ENCODE measurements at places on chromosomes 2 and 18. TPM values are rescaled to one million over a fixed set of nuclear protein-coding genes. Genes with fewer than 3 reads are reported as not detected.
A peak's percentile ranks its signal among the peaks of the same experiment; 100 is the strongest.

GRCh38 chr18:9869715-9870430, 15.9 kb upstream of the TXNDC2 start:
- peak; percentile 64 for DNase-seq

DNA sequence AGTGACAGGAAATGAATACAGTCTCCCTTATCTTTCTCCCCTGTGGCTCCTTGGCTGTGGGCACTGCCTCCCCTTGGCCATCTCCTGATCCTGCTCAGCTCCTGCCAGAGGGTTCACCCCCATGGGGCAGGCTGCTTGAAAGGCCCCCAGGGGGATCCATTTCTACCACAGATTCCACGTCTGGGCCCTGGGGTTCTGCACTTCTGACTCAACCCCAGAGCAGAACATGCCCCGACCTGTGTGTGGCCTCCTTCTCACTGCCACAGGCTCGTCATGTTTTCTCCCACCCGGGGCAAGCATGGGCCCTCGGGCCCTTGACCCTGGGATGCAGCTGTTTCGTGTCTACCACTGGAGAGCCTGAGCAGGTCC, 122.2 kb downstream of the ACKR3 start:
- no peak for DNase-seq

GRCh38 chr18:9017905-9018227, 84.6 kb upstream of the NDUFV2 start:
- DNase-seq, result peak; percentile 81

DNA sequence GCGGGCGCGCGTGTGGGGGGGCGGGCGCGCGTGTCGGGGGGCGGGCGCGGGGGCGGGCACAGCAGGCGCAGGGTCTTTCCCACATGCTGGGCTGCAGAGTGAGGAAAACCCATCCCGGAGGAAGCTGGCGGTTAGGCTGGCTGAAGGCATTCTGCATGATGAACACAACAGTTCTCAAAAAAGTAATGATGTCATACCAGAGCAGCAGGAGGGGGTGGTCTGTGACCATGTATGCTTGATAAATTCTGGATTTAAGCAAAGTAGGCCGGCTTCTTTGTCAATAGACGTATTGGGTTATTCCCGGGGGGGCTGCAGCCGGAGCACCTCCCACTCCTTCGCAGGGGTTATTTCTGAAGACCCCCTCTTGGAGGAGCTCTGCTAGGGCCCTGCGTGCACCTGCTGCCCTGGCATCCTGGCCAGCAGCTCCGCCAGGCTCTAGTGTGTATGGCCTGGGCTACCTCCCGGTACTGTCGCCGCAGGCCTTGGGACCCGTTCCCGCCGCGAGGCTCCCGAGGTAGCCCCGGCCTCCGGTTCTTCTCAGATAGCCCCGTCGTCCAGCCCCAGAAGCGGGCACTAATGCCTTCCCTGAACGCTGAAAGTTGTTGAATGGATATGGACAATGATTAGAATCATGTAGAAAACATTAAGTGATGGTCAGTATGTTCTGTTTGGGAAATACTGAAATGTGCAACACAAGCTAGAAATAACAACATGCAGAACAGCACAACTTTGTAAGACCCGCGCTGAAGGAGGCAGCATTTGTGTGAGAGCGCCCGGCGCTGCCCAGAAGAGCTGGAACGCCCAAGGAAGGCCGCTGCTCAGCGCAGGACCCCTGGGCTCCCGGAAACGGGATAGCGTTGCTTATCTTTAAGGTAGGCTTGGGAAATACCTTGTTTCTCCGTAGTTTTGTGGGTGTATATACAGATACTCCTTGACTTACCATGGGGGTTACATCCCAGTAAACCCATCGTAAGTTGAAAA, 101.4 kb upstream of the RAB6C start:
- peak; percentile 51 for DNase-seq

DNA sequence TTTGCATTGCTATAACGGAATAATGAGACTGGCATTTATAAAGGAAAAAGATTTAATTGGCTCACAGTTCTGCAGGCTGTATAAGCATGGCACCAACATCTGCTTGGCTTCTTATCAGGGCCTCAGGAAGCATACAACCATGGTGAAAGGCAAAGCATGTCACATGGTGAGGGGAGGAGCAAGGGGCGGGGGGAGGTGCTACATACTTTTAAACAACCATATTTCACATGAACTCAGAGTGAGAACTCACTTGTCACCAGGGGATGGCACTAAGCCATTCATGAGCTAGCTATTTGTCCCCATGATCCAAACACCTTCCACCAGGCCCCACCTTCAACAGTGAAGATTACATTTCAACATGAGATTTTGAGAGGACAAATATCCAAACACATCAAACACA, 188.7 kb downstream of the MBD5 start:
- no peak for DNase-seq

- DNase-seq, result no peak
These were observed 100.0 kb upstream of the ALPP start for GRCh38 chr2:232278534-232278933.

GRCh38 chr2:229431327-229431954, 160.4 kb upstream of the PID1 start:
- DNase-seq, result peak; percentile 57

DNA sequence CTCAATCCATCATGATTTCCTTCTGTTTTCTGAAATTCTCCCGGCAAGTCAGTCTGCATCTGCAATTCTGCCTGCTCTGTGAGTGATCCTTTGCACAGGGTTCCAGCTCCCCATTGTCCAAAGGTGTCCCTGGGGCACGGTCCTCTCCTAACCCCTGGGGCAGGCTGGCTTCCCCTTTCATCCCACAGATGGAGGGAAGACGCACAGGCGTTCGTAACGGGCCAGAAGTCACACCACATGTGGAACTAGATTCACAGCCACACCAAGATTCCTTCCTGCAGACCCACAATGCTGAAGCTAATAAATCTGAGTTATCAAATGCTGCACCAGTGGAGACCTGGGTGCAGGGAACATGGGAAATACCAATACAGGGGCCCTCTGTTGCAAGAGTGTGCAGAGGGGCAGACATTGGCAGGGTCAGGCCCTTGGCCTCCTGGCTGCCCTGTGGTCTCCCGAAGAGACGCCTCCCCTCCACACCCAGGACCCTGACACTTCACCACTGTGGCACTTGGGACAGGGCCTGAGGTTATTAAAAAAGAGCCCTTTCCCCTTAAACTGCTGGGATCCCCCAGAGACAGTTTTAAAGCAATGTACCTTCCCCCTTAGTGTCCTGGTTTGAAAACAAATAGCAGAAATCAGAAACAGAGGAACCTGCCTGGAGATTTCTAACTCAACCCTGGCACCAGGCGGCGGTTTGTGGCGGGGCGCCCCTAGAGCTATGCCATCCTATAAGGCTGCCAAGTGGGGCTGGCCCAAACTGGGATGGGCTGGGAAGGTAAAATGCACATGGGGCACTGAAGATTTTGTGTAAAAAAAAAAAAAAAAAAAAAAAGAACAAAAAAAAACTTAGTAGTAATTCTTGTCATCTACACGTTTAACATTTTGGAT, 15.4 kb downstream of the ZNF516 start:
- DNase-seq, result no peak

- no peak for DNase-seq
These were observed 75.5 kb downstream of the OLA1 start for GRCh38 chr2:174172802-174173355.

- no peak for DNase-seq
These were observed 290.0 kb downstream of the CYP26B1 start for GRCh38 chr2:71857636-71858035.

DNA sequence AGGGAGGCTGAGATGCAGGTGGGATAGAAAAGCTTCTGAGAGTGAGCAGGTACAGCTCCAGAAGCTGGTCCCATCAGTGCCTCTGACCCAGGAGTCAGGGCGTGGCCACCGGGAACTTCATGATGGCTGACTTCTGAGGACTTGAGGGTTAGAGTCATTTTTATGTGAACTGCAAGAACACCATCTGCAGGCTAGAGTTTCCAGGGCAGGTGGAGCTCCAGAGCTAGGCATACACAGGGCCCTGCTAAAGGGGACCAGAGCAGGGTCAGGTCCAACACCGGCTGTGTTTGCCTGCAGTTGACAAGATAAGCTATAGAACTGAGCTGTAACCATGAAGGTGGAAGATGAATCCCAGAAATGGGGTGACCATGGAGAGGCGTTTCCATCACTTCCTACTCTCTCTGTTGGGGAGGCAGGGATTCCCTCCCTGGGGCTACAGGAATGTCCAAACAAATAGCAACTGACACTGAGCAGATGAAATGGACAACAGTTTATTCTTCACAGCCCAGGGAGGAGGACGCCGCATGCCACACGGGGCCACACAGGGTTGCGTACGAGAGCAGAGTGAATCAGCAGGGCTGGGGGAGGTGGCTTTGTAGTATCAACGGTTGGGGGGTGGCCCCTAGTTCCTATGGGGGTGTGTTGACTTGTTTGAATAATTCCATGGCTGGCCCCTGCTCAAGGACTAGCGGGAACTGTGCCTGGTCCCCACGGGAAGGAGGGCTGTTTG, 77.6 kb upstream of the ZNF516 start:
- DNase-seq, result no peak

GRCh38 chr18:8662560-8663255, 42.6 kb upstream of the MTCL1 start:
- DNase-seq, result no peak

GRCh38 chr2:54579682-54580620, 123.8 kb downstream of the SPTBN1 start:
- DNase-seq, result no peak

GRCh38 chr2:238853721-238854120, 5.8 kb downstream of the TWIST2 start:
- DNase-seq, result no peak

GRCh38 chr2:194304191-194304590, 1352.8 kb upstream of the SLC39A10 start:
- DNase-seq, result no peak

DNA sequence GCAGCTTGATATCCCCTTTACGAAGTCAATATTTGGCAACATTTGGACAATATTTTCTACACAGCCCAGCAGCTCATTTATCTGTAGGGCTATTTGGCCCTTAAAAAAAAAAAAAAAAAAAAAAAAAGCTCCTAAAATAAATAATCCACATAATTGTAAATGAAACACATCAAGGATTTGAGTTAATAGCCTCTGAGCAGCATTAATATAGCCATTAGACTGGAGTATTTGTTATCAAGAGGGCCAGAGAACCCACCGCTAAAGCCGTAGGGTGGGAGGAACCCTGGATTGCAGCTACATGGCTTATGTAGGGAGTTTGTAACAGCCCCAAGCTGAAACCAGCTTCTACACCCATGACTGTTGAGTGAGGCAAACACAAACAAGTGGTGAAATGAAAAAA, 84.5 kb downstream of the RNF152 start:
- DNase-seq, result no peak

GRCh38 chr18:79755496-79756142, 42.1 kb upstream of the KCNG2 start:
- DNase-seq, result no peak

- no peak for DNase-seq
These were observed 34.2 kb upstream of the ZNF804A start for GRCh38 chr2:184564092-184564491.

GRCh38 chr2:100611079-100612029, 48.6 kb downstream of the PDCL3 start:
- no peak for DNase-seq

- DNase-seq, result no peak
These were observed 34.8 kb upstream of the LAMA1 start for GRCh38 chr18:7152440-7152839.

DNA sequence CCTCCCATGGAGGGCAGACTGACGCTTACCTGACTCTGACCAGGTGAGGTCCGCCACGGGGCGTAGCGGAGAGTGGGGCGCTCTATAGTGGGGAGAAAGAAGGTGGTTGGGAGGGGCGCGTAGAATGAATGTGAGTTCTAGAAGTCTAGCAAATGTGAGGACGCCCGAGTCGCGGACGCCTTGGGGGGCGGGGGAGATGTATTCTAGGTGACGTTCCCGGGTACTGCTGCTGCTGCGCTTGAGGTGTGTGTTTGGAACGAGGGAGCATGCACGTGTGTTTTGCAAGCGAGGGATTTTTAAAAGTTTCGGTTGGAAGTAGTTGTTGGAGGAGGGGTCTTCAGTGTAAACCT, 758 bp downstream of the RIF1 start:
- peak; percentile 5 for DNase-seq

GRCh38 chr2:239687441-239687840, 286.6 kb upstream of the HDAC4 start:
- DNase-seq, result no peak

DNA sequence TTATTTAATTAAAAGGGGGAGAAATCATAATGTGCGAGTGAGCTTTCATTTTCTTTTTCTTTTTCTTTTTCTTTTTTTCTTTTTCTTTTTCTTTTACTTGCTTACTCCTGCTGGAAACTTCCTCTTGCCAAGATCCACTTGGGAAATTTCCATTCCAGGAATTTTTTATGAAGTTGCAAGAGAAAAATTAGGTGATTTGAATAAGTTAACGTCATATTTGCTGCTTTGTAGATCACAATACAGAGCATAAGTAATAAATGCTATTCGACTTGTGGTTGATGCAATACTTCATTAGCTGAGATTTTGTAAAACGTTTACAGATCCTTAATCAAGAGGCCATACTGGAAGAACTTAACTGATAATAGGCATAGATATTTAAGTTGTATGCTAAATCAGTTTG, 354.7 kb upstream of the SMIM21 start:
- DNase-seq, result no peak

DNA sequence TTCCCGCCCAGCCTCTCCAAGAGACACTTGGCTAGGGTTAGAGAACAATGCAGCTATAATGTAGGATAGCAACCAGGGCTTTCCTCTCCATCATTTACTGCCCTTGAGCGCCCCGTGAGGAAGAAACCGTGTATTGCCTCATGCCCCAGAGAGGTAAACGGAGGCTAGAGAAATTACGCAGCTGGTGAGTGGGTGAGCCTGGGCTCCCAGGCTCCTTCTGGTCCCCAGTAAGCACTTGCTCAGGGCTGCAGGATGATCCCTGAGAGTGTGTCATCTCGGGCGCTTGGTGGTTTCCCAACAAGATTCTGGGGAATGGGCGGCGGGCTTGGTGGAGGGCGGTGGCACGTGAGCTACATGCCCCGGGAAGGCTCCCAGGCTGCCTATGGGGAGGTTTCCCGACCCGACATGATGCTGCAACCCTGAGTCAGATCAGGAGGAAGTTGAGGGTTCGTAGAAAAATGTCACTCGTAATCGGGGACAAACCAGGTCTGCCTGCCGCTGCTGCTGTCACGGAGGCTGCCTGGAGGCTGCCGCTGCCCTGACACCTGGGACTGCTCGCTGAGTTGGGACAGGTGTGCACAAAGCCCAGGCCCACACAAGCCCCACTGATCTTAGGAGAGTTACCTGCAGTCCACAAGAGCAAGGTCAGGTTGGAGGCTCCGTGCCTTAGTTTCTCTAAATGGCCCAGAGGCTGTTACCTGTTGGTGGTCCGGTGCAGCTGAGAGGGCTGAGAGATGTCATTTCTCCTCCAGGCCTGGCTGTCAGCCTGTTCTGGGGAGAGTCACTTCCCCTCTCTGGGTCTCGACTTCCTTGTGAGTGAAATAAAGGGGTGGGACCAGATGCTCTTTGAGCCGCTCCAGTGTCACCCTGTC, at the start of gene GPR55:
Gene GPR55, minus strand, starts transcription at position 773 of the 872 bp plus-strand sequence. CDS start 14,280 bp downstream, outside the sequence.
- no peak for DNase-seq

- DNase-seq, result no peak
These were observed 88.6 kb downstream of the ZBTB7C start for GRCh38 chr18:48320639-48320945.

Gene GNAL
- total RNA-seq, result 0.28 TPM

Gene ABCG8
- total RNA-seq, result not detected

Gene CKAP2L
- total RNA-seq, result 13.3 TPM

Gene SETBP1
- 0.28 TPM for total RNA-seq

Gene MYO1B
- total RNA-seq, result 116 TPM

Gene FLACC1
- 0.56 TPM for total RNA-seq

Gene RAB27B
- 1.3 TPM for total RNA-seq

Gene DNMT3A
- 6.1 TPM for total RNA-seq

Gene SSB
- total RNA-seq, result 137 TPM

Gene TMEM237
- total RNA-seq, result 46.9 TPM

Gene IL1R2
- total RNA-seq, result not detected

Gene CRACDL
- total RNA-seq, result not detected

Gene IKZF2
- 19.4 TPM for total RNA-seq

Gene CPLX4
- not detected for total RNA-seq

Gene SERPINB11
- not detected for total RNA-seq

All from IMR-90 (cell line).